ENCODE measurements at places on chromosomes 2 and 18. TPM values are rescaled to one million over a fixed set of nuclear protein-coding genes. Genes with fewer than 3 reads are reported as not detected.

DNA sequence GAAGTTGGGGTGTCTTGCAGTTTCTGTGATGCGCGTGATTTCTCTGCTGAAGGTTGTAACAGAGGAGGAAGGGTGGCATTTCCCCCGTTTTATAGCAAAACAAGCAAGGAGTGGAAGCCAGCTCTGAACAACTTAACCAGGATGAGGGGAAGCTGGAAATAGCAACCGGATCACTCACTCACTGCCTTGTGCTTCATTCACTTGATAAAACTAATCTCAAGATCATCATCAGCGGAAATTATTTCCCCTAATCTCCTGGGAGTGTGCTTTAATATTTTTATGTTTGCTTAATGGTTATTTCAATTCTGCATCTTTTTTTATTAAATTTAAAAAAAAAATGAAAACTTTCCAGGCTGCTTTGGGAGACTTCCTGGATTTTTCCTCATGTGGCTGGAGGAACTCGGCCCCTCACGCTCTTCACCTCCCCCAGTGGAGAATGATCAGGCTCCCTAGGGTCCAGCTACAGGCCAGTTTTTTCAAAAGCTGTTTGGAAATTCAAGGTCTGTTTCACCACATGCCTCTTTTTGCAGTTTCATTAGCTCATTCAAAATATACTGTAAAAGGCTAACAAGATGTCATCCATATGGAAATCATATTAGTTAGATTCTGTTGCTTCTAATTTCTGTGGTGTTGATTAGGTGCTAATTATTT, 31.7 kb downstream of the CABLES1 start:
- DNase-seq, result no peak

GRCh38 chr18:80109676-80110078, 615 bp downstream of the ADNP2 start:
- no peak for DNase-seq

The MAPK4 gene
- not detected for polyA plus RNA-seq

The MPP4 gene
- polyA plus RNA-seq, result not detected

The PRKAG3 gene
- polyA plus RNA-seq, result not detected

DNA sequence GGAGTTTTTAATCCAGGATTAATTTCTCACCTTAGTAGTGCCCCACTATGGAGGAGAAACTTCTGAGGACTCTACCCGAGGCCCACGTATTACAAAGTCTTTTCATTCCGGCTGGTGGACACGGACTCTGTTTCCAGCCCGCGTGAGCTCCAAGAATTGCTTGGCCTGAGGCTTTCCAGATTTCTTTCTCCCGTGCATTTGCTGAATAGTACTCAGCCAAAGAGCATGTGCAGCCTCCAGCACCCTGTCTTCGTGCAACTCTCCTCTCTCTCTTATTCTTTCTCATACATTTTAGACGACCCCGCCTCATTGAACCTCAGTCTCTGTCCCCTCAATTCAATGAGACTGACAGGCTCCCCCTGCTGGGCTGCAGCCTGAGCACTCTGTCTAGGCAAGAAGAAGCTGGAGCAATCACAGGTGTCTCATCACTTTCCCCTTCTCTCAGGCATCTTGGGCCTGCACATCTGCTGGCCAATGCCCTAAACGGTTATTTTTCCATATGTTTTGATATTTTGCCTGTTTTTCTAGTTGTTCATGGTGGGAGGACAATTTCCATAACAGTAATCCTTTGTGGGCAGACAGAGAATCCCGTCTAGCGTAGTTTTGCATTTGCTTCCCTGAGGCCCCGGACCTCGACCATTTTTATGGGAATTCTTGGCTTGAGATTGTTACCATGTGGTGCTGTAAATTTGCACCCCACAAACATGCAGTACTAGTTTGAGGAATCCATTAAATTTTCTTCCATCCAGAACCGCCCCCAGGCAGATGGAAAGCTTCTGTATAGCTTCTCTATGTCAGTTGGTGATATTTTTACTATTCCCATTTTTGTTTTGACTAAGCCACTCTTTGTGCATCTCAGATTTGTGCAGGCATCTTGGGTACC, 50.1 kb upstream of the LPIN2 start:
- DNase-seq, result no peak

GRCh38 chr2:234823877-234824376, 127.9 kb upstream of the SH3BP4 start:
- no peak for DNase-seq

DNA sequence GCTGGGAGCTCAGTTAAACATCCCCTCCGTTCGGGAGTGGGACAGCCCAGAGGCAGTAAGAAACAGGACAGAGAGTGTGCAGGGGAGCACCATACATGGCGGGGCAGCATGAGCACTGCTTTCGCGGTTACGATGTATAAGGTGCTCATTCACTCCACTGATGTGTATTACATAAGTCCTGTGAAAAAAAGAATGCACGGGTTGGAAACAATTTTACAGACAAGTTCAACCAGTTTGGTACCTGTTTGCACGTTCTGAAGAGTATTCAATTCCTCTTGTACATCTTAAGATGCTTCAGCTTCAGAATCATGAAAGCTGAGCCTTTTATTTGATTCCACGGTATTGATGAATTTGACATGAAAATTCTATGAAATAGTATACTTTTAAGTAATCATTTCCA, 97.8 kb upstream of the NETO1 start:
- no peak for DNase-seq

The DNAJC5G gene
- not detected for polyA plus RNA-seq

GRCh38 chr2:74740741-74741431, 86.8 kb downstream of the SEMA4F start:
- DNase-seq, result no peak

DNA sequence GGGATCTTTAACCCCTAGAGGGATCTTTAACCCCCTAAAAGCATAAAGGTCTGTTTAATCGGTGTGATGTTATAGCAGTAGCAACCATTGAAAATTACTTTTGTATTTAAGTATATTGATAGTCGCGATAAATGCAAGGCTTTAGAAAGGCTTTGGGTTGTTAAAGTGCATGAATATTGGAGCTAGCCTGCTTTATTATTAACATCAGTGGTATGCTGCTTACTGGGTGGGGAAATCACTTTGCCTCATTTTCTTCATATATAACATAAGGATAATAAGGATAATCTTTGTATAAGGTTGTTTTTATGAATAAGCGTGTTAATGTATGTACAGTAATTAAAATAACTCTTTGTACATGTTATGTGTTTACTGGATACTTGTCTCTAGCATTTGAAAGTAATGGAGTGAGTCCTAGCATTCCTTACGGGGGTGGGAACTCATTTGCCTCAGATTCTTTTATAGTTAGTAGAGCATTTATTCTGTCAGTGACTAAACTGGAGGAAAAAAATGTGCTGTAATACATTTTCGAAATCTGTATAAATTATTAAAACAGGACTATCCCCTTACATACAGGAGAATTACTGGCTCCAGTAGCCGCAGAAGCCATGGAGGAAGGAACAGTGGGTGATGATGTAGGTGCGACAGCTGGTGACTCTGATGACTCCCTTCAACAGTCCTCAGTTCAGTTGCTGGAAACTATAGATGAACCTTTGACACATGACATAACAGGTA, 122.2 kb downstream of the BIRC6 start:
- DNase-seq, result no peak

The FZD7 gene
- polyA plus RNA-seq, result 0.47 TPM

DNA sequence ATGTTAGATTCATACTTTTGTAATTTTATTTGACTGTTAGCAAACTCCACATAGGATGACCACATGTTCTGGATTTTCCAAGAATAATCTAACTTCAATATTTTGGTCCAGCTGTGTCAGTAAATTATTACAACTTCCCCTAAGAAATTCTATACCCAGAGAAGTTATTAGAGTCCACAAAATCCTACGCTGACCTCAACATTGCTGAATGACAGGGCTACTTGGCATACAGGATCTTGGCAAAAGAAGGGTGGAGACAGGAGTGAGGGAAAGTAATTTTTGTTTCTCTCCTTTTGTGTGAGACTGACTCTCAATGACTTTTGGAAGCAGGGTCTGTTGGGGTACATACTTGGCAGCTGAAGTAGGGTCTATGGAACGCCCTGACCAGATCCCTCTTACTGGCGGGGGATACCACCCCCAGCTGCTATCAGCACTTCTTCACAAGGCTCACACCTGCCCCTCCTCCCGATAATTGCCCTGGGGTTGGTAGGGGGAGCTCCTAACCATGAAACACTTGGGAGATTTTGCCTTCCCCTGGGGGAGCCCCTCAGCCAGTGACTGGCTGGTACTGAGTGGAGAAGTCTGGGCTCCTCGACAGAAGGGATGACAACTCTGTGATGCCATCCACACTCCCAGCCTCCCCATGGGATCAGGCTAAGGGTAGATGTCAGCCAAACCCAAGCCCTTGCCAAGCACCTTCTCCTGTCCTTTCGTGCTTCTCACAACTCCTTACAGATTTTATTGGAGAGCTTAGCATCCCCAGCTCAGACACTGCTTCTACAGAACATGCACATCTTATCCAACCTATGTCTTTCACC, 110.6 kb upstream of the FHL2 start:
- no peak for DNase-seq

The COLEC11 gene
- polyA plus RNA-seq, result not detected

GRCh38 chr2:190380962-190381412, 27.2 kb upstream of the MFSD6 start:
- DNase-seq, result no peak

DNA sequence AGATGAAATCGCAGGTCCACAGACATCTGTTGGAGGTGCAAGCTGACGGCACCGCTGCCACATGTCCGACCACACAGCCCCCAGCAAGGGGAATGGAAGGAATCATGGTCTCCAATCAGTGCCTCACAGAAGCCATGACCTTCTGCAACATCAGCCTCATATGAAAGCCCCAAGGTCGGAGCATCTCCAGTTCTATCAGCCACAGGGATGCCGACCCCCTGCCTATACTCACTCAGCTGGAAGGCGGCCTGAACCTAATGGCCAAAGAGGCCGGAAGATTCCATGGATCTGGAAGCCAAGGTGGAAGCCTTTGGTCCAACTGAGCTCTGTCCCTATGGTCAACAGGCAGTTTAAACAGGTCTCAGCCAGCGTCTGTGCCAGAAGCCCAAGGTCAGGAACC, 278.8 kb downstream of the TNS1 start:
- DNase-seq, result no peak

GRCh38 chr2:153074207-153074606, 355.8 kb downstream of the ARL6IP6 start:
- no peak for DNase-seq

DNA sequence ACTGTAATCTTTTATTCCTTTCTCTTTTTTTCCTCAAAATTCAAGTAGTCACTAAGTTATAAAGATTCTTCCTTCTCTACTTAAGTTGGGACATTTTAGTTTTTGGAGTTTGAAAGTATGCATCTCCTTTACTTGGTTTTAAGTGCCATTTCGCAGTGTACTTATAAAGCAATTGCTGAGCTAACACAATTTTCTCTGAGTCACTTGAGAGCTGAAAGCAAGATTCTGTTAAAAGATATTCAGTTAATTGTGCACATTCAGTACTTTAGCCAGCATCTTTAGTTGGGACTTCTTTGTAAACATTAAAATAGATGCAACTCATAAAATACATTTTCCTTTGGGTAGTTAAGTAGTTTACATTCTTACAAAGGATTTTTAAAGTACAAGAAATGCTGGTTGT, 136.0 kb downstream of the GFPT1 start:
- no peak for DNase-seq

- no peak for DNase-seq
Measured at GRCh38 chr2:38654528-38655381, 11.2 kb upstream of the GALM start.

The PARD6G gene
- polyA plus RNA-seq, result 0.20 TPM

GRCh38 chr2:54589340-54590215, 133.5 kb downstream of the SPTBN1 start:
- no peak for DNase-seq

- no peak for DNase-seq
Measured at GRCh38 chr2:132671151-132671835, 1.3 kb upstream of the LYPD1 start.

The SP140 gene
- 85.7 TPM for polyA plus RNA-seq

DNA sequence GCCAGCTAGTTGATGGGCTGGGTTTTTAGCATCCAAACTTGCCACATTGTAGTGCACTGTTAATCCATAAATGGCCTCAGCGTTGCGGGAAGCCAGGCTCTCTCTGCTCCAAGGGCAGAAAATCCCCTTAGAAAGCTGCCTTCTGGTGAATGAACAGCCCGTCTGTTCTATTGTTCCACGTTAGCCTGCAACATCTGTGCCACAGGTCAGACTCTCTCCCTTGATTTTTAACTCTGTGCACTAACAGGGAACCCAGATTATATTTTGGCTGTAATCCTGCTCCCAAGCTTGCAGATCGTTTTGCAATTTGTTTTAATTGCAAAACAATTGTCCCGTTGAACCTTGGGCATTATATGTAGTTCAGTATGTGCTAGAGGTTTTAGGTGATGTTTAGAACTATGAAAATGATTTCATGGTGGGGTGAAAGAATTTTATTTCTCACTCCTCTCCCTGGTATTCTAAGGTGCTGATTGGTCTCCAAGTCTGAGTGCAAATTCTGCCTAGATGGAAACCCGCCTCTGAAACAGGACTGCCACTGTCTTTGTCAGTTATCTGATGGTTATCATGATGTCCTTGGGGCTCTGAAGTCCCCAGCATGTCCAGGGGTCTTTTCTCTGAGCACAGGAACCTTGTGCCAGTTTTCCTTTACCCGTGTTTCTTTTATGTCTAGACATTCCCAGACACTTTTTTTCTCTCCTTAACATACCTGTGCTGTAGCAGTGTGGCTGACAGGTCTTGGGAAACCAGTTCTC, 106.6 kb downstream of the MAP4K4 start:
- no peak for DNase-seq

DNA sequence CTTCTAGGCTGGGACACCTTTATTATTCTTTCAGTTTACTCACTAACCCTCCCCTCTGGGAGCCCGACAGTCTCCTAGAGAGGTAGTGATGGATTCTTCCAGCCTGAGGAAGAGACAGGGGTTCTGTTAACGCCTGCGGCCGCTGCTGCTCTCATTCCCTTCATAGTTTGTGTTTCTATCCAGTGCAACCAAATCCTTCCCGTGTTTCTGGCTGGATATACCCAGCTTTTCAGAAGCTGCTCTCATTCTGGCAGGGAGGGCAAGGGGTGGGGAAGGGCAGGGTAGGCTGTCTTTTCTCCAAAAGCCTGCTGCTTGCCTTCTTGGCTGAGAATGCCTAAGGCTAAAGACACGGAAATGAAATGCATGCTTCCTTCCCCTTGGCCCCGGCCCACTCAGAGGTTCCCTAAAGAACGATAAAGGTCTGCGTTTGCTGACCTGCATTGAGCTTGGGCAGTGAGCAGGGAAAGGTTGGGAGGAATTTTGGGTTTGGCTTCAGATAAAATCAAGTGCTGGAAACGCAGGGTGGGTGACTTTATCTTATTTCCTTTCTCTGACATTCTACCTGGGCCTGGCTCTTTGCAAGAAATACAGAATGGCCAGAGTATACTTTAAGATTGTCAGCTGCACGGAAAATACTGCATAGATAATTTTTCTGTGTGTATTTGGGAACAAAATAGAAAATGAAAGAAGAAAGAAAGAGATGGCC, 390.9 kb downstream of the NBAS start:
- no peak for DNase-seq

GRCh38 chr18:61502472-61502871, 169.2 kb downstream of the CDH20 start:
- DNase-seq, result peak; percentile 5

GRCh38 chr2:3807853-3808252, 104.5 kb downstream of the DCDC2C start:
- DNase-seq, result no peak

The BCL2 gene
- 7.9 TPM for polyA plus RNA-seq

GRCh38 chr18:52615321-52615720, 275.3 kb downstream of the DCC start:
- DNase-seq, result no peak

All from GM12878 (cell line).